Stimulated activated CD8-positive, alpha-beta memory T cell treated with anti-CD3 and anti-CD28 coated beads, Interleukin-12 subunit alpha, Interleukin-12 subunit beta, amount 100 ng/mL, for 1 hour (primary cell): ENCODE measurements at places on chromosomes 16 and 17.
A peak's percentile ranks its signal among the peaks of the same experiment; 100 is the strongest.

DNA sequence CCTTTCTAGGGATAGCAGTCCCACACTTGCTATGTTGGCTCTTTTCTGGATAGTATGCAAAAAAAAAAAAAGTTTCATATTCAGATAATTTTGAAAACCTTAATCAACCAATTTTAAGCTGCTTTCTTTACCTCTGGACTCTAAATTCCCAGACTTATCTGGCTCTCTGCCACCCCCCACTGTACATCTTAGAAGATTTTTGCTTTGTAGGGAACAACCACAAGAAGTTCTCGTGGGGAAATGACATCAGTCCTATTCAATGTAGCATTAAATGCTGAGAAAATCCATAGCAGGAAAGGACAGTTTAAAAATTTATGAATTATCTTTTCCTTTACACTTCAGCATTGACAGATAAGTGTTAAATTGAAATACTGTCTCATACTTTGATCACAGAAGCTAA lies 562.7 kb upstream of the HSBP1 start:
- no peak for DNase-seq

DNA sequence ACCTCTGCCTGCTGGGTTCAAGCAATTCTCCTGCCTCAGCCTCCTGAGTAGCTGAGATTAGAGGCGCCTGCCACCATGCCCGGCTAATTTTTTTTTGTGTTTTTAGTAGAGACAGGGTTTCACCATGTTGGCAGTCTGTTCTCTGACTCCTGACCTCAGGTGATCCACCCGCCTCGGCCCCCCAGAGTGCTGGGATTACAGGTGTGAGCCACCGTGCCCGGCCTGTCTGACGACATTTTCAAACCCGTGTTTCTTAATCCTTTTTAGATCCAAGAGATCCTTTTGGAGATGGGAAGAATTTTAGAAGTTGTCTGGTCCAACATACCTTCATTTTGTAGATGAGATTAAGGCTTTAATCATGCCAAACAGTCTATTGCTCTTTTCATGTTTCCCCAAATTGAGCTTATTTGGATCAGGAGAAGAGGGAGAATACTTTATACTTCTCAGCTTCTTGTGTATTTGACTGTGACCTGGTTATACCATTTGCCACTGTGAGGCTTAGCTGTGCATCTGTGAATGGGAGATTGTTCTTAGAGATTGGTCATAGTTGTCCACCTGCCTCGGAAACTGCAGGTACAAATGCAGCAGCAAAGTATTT lies 25.8 kb downstream of the USP10 start:
- DNase-seq: no peak

DNA sequence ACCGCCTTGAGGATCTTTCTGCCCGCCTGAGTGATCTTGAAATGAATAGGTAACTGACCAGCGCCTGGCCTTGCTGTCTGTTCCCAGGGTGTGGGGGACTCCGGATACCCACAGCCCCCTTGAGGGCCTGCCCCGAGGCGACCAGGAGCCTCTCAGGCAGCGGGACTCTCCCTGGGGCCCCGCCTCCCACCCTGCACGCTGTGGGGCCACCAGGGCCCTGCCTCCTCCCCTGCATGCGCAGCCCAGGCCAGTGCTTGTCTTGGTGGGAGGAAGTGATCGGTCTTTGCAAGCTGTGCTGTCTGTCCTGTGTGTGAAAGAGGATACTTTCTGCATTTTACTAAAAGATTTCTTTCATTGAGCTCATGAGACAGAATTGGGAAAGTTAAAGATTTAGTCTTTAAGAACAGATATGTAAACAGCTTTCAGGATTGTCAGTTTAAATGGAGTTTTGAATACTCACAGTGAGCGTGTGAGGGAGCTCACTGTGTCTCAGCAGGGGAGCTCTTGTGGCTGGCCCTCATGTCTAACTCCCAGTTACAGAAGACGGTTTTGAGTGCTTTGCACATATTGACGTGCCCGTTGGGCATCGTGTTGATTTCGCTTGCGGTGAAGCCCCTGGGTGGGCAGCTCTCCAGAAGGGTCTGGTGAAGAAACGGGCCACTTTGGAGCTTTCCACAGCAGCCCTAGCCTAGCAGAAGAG lies 36.1 kb upstream of the CAPN15 start:
- DNase-seq: no peak

GRCh38 chr16:75820672-75821071 lies 94.4 kb upstream of the CPHXL start:
- DNase-seq: no peak

GRCh38 chr17:6608321-6608720 lies 32.2 kb downstream of the KIAA0753 start:
- DNase-seq: no peak

GRCh38 chr17:39679521-39680192 lies 8.2 kb downstream of the PGAP3 start:
- DNase-seq: peak; percentile 31
